Renal cortex interstitium (tissue), 15 donors: ENCODE measurements at places on chromosomes 7 and 10.
A peak's percentile ranks its signal among the peaks of the same experiment; 100 is the strongest.

DNA sequence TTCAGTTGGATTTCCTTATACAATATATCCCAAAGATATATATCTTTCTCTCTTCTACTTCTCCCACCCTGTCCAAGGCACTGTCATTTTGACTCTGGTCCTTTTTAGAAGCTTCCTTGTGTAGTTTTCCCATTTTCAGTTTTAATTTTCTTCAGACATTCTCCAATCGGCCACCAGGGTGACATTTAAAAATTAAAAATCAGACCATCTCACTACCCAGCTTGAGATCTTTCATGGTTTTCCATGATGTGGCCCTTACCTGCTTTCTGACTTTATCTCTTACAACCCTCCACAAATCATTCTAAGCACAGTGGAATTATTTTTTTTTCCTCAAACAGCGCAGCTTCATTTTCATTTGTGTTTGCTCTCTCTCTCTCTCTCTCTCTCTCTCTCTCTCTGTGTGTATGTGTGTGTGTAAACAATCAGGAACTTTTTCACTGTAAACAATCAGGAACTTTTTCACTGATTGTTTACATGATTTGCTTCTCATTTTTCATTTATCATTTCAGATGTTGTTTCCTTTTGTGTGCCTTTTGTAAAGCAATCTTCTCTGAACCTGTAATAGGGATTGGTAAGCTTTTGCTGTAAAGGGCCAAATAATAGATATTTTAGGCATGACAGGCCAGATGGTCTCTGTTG, 348.9 kb downstream of the ATRNL1 start:
- no peak for DNase-seq

GRCh38 chr7:148883266-148884048, 634 bp downstream of the EZH2 start:
- DNase-seq = no peak

DNA sequence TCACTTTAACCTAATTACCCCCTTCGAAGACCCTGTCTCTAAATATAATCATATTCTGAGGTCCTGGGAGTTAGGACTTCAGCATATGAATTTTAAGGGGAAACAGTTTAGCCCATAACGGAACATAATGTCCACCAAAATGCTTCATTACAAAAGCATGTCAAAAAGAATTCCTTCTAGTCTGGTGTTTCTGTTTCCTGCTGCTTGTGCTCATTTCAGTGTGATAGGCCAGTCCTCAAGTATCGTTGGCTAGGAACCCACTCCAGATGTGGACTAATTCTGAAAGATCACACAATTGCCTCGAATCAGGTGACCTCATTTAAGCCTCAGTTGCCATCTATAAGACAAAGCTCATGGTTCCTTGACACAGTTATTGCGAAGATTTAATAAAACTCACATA, 29.6 kb downstream of the INPP5F start:
- DNase-seq = no peak

- no peak for DNase-seq
Observed at GRCh38 chr10:103204353-103205255, 11.5 kb upstream of the NT5C2 start.

- DNase-seq = no peak
Observed at GRCh38 chr10:88386204-88386788, 196.8 kb downstream of the RNLS start.

DNA sequence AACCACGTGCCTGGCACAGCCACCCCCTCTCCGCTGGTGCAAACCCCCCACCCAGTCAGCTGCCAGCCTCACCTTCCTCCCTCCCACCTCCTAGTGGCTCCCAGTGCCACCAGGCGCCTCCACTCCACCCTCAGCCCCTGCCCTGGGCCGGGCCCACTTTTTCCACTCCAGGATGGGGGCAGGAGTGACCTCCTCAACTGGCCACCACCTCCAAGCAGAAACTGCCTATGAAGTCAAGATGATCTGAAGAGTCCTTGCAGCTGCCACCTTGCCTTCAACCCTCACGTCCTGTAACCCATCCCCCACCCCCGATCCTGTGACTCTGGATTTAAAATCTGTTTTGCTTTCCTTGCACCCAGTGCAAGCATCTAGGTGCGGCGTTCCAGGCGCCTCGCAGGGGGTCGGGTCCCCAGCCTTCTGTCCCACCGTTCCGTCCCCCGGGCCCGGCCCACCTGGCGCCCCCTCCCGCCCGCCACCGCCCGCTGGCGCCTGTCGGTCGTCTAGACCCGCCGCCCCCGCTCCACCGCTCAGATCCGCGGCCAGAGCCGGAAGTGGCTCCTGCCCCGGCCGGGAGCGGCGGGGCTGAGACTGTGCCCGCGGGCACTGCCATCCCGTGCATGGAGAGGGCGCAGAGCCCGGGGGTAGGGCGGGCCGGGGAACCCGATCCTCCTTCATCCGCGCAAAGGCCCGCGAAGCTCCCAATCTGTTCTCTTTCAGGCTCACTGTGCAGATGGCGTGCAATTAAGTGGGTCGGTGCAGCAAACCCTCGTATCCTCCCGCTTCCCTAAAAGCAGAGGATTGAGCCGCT, 51.2 kb upstream of the GTF2I start:
- DNase-seq = no peak

- DNase-seq = no peak
Observed at GRCh38 chr7:20306180-20306946, 24.3 kb upstream of the ITGB8 start.

DNA sequence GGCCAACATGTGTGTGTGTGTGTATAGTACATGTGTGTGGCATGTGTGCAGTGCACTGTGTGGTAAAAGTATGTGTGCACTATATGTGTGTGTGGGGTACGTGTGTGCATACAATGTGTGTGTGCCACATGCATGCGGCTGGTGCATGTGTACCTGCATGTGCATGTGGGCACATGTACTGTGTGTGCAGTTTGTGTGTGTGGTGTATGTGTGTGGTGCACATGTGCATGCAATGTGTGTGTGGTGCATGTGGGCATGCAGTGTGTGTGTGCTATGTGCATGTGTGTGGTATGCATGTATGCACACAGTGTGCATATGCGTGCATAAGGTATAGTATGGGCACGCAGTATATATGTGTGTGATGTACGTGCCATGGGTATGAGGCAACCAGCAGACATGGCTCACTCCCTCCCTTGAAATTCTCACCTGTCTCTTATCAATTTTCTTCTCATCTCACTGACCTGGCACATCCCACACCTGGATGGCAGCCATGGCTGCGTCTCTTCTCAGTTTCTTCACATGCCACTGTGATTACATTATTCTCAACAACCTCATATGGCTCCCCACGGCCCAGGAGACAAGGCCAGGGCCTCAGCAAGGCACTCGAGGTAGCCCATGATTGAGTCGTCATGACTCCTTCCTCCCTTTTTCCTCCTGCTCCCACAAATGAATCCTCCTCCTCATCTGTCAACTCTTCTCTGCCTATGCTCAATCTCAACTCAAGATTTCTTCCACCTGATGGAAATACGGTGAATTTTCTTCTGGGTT, 57.0 kb downstream of the NUDCD3 start:
- DNase-seq = no peak

- DNase-seq = no peak
Observed at GRCh38 chr7:45721686-45722598, 147.8 kb downstream of the ADCY1 start.

GRCh38 chr10:78740976-78741915, 327.5 kb upstream of the ZMIZ1 start:
- no peak for DNase-seq

- DNase-seq = peak; percentile 21
Observed at GRCh38 chr7:121395494-121395960, 581 bp downstream of the FAM3C start.

DNA sequence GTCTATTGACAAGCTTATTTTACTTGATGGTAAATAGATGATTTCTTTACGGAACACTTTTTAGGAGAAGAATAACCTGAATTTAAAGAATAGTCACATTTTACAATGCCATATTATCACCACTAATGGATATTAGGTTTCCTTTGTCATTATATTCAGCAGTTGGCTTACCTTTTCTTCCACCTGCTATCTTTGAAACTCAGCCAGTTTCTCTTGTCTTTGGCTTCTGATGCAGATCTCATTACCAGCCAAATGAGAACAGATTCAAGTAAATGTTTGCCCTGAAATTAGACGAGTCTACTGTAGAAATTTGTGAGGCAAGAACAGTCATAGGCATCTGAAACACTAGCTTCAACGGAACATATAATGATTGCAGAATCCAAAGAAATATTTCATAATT, 85.5 kb upstream of the OIT3 start:
- no peak for DNase-seq

DNA sequence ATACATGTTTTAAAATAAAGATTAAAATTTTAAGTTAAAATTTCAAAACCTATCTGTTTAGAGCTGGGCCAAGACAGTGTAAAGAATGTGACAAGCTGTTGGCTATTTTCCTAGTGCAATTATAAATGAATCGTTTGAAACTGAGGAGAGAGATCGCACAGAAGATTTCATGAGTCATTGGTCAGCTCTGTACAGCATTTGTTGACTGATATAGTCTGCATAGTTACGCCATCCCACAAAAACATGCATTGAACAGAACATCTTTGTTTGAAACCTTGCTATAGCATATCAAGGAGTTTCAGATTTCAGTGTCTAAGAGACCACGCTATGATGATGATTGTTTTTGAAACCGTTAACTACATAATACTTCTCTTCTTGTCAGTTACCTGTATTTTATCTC, 1.3 kb upstream of the C10orf67 start:
- DNase-seq = no peak

- no peak for DNase-seq
Observed at GRCh38 chr10:51972733-51973346, 273.4 kb upstream of the CSTF2T start.

GRCh38 chr10:4353059-4353655, 472.9 kb upstream of the AKR1E2 start:
- no peak for DNase-seq

DNA sequence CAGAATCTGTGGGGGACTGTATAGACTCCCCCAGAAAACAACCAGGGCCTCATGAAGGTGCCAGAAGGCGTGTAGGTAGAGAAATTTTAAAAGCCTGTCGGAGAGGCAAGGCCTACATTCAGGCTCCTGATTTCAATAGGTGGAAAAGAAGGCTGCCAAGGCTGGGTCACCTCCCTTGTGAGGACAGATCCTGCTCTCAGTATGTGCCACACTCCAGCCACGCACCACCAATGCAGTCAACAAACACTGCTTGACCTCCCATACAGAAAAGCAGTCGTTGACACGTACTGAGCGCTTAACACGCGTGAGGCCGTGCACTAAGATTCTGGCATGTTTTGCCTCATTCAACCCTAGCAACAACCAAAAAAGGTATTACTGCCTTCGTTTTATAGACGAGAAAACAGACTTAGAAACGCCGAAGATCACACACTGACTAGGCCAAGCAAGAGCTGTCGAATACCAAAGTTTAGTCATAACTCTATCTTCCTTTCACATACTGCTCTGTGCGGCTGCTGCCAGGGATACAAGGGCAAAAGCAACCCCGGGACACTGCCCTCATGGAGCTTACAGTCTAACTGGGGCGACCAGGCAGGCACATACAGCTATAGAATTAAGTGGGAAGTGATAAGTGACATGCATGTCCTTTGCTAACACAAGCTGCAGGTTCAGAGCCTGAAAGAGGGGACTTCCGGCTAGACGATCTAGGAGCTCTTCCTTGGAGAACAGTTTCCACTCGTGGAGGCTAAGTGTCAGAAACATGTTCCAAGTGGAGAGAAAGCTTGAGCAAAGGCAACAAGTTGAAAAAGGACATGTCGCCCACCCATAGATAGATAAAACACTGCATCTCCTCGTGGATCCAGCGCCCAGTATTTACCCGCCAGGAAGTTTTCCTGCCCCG, 797 bp upstream of the NKX2-3 start:
- DNase-seq = no peak

- peak; percentile 97 for DNase-seq
Observed at GRCh38 chr7:120950539-120951308, at the start of gene ING3. Gene ING3, plus strand, starts transcription at chr7:120950777. Its CDS starts 120 bp downstream, at chr7:120950897.

DNA sequence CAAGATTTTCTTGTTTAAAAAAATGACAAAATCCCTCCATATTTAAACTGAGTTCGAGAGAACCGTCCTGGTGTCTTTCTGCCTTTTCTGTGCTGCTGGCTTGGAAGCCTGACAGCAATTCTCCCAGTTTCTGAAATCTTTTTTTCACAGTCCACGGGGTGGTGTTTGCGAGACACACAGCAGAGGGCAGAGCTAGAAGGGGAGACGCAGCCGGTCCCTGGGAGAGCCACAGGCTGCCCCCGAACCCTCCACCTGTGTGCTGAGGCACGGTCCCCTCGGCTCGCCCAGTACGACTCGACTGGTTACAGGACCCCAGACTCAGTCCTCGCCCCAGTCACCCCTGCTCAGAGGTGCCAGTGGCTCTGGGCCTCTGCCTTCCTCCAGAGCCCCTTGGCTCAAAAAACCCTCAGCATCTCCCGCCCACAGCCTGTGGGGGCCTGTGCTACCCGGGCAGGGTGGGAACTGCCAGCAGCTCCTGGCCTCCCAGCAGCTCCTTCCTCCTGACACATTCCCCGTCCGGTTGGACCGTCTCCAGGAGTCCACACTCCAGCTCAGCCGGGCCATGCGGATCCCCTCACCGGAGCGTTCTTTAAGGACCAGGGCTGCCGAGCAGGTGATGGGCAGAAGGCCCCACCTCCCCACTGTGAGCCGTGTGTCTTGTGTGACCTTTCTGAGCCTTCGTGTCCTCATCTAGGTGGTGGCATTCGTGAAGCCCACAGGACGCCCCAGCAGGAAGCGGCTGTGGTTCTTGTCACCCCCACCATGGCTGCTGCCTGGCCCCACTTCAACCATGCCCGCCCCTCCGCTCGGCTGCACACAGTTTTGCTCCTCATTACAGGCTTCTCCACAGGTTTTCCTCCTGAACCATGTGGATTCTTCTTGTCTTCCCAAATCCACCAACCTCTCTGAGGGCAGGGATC, 52.3 kb upstream of the EN2 start:
- no peak for DNase-seq

- DNase-seq = no peak
Observed at GRCh38 chr7:78677391-78677790, 776.1 kb downstream of the MAGI2 start.

- DNase-seq = no peak
Observed at GRCh38 chr7:53431901-53432300, 396.5 kb downstream of the POM121L12 start.

GRCh38 chr10:88108115-88108610, 244.7 kb downstream of the PTEN start:
- no peak for DNase-seq

- DNase-seq = no peak
Observed at GRCh38 chr10:85791818-85792532, 574.6 kb downstream of the GRID1 start.

- no peak for DNase-seq
Observed at GRCh38 chr10:129949891-129950291, 14.2 kb downstream of the EBF3 start.

DNA sequence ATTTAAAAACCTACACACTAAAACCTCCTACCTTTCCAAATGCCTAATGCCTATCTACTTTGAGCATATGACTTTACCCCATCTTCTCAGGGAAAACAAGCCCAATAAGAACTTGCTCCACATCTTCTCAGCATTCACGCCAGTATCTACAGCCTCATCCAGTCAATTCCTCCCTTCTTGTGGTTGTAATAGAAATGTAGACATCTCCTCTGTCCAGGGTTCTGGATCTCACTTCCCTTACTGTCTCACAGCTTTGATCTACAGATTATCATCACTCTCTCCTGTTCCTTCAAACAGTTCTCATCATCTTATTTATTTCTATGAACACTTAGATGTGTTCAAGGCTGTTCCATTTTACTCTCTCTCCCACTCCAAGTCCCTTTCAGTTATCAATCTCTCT, 70.4 kb upstream of the NOBOX start:
- DNase-seq = no peak

- no peak for DNase-seq
Observed at GRCh38 chr10:9069136-9069535, 1014.6 kb downstream of the GATA3 start.

- DNase-seq = no peak
Observed at GRCh38 chr7:27397503-27397902, 154.9 kb downstream of the EVX1 start.
